ENCODE measurements at places on chromosomes 13 and 19.

GRCh38 chr19:56087647-56088496, 33.2 kb downstream of the ZNF787 start:
- no peak for DNase-seq

DNA sequence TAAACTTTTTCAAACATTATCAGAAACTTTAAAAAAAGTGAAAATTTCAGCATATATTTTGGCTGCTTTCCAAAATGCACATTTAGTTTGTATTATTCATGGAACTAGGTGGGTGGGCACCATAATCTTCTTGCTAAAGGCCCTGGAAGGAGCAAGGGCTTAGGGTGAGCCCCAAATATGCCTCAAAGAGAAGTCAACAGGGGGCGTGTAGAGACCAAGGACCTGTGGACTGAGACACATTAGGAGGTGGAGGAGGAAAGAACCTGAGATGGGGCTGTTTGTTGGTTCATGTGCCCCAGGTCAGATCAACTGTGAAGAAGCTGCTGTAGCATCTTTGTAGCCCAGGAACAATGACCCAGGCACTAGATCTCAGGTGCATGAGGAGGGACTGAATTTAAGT, 79.6 kb upstream of the OLFM4 start:
- no peak for DNase-seq

DNA sequence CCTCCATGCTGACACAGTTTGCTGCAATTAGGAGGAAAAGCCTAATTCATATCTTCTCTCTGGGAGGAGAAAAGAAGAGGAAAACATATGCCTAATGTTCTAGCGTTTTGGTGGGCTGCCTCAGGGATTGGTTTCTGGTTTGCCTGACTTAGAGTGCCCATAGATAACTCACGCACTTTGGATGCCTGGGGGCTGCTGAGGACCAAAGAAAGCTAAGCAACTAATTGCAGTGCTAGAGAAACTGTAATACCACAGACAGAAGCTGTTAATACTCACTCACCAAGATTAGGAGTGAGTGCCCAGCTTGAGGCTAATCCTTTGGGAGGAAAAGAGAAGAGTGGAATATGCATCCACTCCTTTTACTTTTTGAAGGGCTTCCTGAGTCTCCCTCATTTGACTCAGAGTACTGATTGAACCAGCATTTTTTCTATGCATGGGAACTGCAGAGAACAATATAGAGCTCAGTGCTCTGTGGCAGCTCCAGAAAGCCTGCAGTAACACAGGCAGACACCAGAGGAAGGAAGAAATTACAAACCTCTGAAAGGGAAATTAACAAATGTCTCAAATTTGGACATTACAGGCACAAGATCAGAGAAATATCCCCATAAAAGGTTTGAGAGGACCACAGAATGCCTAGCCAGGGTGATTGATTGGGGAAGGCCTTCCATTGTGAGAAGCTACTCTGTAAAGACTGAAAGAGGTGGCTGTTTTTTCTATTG, 666.4 kb downstream of the OLFM4 start:
- DNase-seq, result no peak

GRCh38 chr13:71021825-71022422, 845.1 kb downstream of the DACH1 start:
- no peak for DNase-seq

DNA sequence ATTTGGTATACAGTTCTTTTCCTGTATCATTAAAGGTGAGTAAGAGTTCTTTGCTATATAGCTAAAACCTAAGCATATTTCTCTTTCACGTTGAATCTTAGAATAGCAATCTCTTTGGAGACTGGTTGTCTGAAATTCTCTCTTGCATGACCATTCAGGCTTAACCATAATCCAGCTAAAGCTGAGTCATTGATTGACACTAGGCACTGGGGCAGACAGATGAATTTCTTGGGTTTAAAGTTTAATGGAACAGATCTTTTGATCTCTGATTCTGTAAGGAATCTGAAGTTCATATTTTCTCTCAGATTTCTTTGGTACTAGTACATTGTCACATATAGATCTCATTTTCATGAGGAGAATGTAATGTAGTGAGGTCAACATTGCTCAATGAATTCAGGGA, 397.3 kb upstream of the MIR17HG start:
- DNase-seq, result no peak

GRCh38 chr19:56710437-56710836, 38.9 kb upstream of the ZNF835 start:
- DNase-seq, result no peak

DNA sequence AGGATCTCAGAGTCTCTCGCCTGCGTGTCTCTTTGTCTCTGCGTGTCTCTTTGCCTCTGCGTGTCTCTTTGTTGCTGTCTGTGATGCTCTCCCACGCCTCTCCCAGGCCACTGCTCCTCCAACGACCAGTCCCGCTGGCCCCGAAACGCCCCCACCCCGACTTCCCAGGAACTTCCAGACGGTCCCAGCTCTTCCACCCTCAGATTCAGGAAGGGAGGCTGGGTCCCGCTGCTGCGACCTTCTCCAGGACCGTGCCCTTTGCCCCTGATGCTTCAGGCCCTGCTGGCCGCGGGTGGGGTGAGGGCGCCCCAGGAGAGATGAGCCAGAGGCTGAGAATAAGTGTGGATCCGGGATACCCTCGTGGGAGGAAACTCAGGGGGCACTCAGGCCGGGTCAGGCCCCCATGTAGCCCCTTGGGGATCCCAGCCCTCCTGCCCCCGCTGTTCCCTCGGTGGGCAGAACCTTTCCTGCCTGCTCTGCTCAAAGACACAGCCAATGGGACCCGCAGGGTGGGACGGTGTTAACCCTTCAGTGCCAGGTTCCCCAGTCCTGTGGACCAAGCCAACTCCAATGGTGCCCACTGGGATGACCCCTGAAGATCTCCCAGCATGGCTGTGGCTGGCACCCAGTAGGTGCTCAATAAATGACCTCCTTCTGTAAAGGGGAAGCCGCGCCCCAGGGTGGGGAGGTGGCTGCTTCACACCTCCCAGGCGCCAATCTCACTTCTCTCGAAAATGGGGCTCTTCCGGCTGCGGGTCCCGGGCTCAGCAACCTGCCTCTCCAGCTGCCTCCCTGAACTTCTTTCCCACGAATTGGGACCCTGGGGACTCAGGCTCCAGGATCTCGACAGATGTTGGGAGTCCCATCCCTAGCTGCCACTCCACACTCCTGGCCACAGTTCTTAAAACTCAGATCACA, 1.5 kb upstream of the S1PR5 start:
- DNase-seq, result no peak

DNA sequence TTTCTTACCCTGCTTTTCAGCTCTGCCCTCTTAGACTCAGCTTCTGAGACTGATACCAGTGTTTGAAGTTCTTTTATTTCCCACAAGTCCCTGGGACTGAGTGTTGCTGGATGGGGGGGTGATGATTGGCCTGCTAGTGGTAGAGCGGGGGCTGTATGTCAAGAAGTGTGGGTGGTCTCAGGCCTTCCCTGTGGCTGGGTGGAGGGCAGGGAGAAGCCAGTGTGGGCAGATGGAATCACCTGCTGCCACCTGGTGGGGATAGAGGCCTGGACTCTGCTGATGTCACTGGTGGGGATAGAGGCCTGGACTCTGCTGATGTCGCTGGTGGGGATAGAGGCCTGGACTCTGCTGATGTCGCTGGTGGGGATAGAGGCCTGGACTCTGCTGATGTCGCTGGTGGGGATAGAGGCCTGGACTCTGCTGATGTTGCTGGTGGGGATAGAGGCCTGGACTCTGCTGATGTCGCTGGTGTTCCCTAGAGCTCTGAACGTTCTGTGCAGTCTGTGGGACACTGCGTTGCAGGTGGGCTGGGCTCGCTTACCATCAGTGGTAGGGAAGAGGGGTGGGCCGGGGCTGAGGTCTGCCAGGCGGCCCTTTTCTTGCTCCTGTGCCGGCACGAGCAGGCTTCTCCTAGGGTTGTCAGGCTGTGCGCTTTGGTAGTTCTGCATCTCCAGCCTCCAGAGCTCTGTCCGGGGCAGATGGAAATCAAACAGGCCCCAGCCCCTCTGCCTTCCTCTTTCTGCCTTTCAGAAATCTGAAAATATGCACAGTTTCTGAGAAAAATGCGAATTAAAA, 101.3 kb downstream of the ARHGEF7 start:
- DNase-seq, result no peak

DNA sequence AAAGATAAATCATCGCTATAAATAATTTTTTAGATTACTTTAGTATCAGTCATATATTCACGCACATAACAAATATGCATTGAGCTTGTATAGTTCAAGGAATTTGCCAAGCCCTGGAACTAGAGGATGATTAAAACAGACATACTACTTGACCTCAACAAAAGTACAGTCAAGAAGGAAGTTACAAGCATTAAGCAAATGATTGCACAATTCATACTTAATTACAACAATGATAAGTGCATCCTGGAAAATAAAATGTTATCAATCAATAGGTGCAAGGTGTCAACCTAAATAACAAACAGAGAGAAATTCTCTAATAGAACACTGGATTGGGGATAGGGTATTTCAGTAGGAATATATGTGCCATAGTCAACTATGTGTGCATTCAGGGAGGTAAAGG, 491.2 kb downstream of the GPC5 start:
- DNase-seq, result no peak

- no peak for DNase-seq
These were observed 3.9 kb downstream of the F10 start for GRCh38 chr13:113126265-113127150.

DNA sequence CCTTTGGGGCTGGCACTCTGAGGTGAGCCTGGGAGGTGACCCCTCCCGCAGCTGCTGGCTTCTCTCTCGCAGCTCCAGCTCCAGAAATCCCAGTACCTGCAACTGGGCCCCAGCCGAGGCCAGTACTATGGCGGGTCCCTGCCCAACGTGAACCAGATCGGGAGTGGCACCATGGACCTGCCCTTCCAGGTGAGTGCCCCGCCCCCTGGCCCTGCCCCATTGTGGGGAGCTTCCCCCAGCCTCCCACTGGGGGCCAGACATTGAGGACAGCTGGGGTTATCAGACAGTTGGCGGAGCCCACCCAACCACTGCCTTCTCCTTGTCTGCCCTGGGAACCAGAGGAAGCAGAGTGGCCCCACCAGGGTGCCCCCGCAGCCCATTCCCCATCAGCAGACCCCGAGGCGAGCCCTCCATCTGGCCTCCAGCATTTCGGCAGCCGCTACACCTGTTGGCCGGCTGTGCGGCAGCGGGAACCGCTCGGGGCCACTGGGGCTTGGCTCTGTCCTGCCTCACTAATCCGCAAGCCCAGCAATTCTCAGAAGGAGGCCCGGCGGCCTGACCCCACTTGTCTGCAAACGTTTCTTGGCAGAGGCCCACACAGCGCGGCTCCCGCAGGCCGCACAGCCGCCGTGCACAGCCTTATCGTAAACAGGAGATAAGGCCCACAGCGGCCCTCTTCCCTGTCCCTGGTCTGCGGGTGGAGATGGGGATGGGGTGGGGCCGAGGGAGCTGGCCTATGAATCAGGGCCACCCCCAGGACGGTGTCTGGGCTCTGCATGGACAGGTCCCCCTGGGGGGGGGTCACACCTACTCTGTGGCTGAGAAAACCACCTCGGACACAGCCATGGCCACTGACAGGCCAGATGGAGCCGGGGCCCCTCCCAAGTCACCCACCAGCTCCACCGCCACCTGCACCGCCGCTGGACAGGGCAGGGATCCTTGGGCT, 48.0 kb downstream of the COMP start:
- no peak for DNase-seq

GRCh38 chr19:17405250-17406045, at the start of gene BST2:
Gene BST2 (minus strand): TSS chr19:17405630. CDS start chr19:17405575, 55 bp downstream.
- DNase-seq, result no peak

DNA sequence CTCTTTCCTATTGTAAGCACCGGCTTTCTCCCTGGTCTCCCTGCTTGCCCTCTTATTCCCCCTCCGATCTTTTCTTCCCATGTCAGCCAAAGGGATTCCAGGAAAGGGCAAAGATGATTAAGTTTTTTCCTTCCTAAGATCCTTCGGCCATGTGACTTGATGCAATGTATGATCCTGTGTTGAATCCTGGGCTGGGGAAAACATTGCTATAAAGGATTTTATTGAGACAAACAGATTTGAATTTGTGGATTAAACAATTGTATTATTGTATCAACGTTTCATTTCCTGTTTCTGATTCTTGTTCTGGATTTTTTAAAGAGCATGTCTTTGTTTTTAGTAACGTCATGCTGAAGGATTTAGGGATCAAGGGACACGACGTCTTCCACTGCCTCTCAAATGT, 16.9 kb upstream of the ZNF541 start:
- DNase-seq, result no peak

- no peak for DNase-seq
These were observed 15.8 kb upstream of the GARIN5A start for GRCh38 chr19:50492303-50493052.

- DNase-seq, result no peak
These were observed 31.9 kb downstream of the GPALPP1 start for GRCh38 chr13:45021250-45021649.
